ENCODE measurements at places on chromosomes 1 and 21. TPM values are rescaled to one million over a fixed set of nuclear protein-coding genes. Genes with fewer than 3 reads are reported as not detected.

The TATDN3 gene
- 6.8 TPM for polyA plus RNA-seq

The LCE3D gene
- polyA plus RNA-seq: 3.6 TPM

The AMPD1 gene
- polyA plus RNA-seq: 0.18 TPM

The TMCC2 gene
- 0.58 TPM for polyA plus RNA-seq

The HLX gene
- 1.4 TPM for polyA plus RNA-seq

The MTARC2 gene
- 5.0 TPM for polyA plus RNA-seq

The BOLA1 gene
- polyA plus RNA-seq: 31.0 TPM

The CHTOP gene
- 41.6 TPM for polyA plus RNA-seq

The GJA8 gene
- polyA plus RNA-seq: not detected
